ENCODE measurements at places on chromosomes 3 and 15.

- DNase-seq = no peak
Observed at GRCh38 chr3:24598695-24599470, 104.2 kb upstream of the THRB start.

- DNase-seq = no peak
Observed at GRCh38 chr3:21826416-21826815, 75.4 kb upstream of the ZNF385D start.

- DNase-seq = no peak
Observed at GRCh38 chr3:127452321-127452821, 138.2 kb downstream of the TPRA1 start.

DNA sequence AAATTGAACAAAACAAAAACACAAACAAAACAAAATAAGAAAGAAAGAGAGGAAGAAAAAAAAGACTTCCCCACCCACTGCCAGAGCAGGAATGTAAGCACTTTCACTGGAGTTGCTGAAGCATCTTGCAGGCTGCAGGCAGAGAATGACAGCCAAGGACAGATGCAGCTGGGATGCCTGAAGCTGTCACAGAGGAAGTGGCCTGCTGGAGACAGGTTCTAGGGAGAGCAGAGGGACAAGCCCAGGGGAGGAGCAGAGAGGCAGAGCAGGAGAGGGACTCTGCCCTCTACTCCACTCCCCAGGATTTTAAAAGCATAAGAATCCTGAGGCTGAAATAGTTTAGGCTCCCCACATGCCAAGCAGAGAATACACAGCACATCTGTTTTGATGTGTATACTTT lies 326.2 kb downstream of the TUSC7 start:
- DNase-seq = peak; percentile 17

DNA sequence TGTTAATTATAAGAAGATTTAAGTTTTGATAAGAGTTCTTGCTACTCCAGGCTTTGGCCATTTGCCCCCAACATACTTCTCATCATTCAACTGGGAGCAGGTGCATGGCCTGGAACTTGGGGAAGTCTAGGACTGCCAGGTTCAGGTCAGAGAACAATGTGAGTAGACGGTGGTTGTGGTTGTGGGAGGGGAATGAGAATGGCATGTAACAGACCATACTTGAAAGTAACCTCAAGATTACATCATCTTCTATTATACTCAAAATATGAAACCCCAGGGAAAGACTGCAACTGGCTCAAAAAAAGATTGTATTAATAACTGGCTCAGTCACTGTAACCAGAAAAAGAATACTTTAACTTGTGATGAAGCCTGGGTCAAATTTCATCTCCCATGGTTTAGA lies 364.9 kb upstream of the DPPA4 start:
- DNase-seq = no peak

DNA sequence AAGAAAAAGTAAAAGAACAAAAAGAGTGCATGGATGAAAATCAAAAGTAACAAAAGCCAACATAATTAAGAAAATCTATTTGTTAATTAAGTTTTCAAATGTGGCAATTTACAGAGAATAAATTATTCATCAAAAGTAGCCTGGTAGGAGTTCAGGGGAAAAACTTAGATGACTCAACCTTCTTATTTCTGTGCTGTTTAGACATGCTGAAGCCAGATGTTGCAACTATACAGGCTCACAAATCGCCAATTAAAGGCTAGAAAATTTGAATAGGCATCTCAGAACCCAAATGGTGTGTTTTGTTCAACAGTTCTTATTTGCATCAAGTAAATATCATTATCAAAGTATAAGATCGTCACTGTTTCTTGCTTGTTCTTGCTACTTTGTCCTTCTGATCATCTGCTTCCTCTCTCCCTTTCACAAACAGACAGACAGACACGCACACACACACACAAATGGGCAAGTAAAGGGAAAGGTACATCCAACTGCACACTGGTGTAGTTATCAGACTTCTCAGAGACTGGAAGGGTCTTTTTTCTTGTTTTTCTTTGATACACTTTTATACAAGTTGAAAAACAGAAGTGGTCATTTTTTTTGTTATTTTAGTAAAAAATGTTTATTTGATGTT lies 572.2 kb downstream of the MECOM start:
- DNase-seq = no peak
